ENCODE measurements at places on chromosomes 1 and 21. TPM values are rescaled to one million over a fixed set of nuclear protein-coding genes. Genes with fewer than 3 reads are reported as not detected.

DNA sequence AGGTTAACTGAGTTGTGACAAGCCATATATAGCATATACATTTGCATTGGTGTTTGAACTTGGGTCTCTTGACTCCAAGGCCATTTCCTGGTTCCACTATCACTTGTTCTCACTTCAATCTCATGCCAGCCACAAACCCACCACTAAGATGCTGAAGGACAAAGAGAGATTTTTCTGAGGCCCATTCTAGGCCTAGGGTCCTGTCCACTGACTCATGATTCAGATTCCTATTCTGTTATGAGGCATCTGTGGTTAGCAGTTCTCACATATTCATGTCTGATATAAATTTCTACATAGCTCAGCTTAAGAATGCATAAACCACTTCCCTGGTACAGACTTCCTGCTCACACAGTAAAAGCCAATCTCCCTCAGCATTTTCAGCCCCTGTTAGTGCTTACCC is 326.1 kb upstream of the BEND5 start:
- H3K27ac ChIP-seq = no peak overlapping the region
- H3K4me3 ChIP-seq = no peak overlapping the region
- no peaks in the 10 kb centered on the region for H3K36me3 ChIP-seq
- DNase-seq = no peak
- no peaks in the 10 kb centered on the region for H3K27me3 ChIP-seq

DNA sequence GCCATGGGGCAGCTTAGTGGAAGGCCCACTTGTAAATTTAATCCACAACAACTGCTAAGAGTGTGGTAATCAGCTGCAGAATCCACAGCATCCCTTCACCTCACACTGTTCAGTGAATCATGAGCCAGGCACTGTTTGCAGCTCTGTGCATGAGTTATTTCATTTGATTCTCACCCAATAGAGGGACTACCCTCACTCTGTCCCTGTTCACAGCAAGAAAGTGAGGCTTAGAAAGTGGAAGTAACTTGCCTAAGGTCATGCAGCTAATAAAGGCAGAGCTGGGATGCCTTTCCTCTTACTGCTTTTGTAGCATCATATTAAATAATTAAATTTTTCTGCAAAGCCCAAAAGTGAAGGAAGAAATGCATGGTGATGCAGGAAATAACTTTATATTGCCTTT is 346.5 kb upstream of the PLD5 start:
- DNase-seq = no peak
- H3K4me1 ChIP-seq = no peaks in the 10 kb centered on the region
- no peak overlapping the region for H3K27ac ChIP-seq
- no peaks in the 10 kb centered on the region for H3K27me3 ChIP-seq
- H3K4me3 ChIP-seq = no peak overlapping the region

DNA sequence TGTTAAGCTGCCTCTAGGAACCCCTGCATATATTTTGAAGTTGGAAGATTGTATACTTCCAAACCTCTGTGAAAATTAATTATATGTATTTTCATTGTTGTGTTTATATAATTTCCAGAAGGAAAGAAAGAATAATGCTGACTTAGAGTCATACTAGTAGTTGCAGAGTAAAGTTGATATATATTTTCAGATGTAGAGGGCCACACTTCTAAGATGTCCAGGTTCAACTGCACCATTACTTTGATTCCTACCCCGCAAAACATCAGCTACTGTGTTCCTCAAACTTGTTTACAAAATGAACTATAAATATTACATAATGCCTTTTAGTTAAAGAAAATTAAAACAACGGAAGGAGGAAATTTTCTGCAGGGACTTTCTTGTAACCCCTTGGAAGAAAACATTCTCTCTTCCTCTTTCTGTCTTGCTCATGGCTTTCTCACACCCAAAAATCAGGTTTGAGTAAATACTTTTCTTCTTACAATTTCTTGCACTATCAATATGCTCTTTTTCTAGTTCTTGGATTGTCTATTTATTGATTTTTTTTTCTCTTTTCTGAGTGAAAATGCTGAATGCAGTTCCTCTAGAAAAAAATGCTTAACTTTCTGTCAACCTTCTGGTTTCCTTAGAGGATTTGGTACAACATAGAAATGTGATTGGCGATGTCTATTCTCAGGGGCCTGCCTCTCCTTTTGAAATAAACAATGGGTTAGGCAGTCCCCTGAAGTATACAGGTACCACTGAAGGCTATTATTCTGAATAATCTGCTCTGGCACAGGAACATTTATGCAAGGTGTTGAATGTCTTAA is 867.8 kb downstream of the TTLL7 start:
- DNase-seq = no peak
- no peaks in the 10 kb centered on the region for H3K4me1 ChIP-seq
- no peaks in the 10 kb centered on the region for H3K27me3 ChIP-seq
- no peak overlapping the region for H3K4me3 ChIP-seq

The OR10K2 gene
- not detected for polyA plus RNA-seq

- no peak overlapping the region for H3K27ac ChIP-seq
- no peak for DNase-seq
These were observed 39.8 kb downstream of the ASTN1 start for GRCh38 chr1:177124577-177125278.

GRCh38 chr21:15300131-15300530 is 235.3 kb upstream of the NRIP1 start:
- no peak for DNase-seq
- no peaks in the 10 kb centered on the region for H3K36me3 ChIP-seq
- H3K27ac ChIP-seq = peak overlapping the region; percentile 26
- H3K27me3 ChIP-seq = no peaks in the 10 kb centered on the region

DNA sequence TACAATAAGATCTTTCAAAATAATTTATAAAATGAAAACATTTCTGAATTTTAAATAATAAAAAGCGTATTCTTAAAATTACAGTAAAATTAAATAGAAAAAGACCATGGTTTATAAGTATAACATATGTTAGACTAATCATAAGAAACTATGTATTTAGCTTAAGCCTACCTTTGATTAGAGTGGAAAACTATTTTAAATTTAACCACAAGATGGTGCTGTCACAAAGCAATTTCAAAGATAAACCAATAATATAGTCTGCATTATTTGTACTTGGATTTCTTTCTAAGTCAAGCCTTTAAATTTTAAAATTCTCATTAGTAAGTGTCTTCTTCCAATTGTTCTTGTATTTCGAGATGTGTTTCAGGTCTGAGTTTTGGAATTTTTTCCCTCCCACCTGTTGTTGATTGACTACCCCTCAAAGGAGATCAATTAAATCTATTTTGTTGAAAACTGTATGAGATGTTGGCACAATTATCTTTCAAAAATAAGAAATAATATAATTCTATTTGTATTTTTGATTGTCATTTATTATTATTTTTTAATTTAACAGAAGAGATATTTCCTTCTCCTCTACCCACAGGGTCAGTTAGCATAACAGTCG is 459.8 kb downstream of the KCNT2 start:
- H3K4me1 ChIP-seq = no peaks in the 10 kb centered on the region
- no peak for DNase-seq
- no peaks in the 10 kb centered on the region for H3K36me3 ChIP-seq
- no peaks in the 10 kb centered on the region for H3K27me3 ChIP-seq
- no peak overlapping the region for H3K4me3 ChIP-seq

GRCh38 chr1:42319871-42320484 is 15.1 kb downstream of the FOXJ3 start:
- DNase-seq = no peak
- no peaks in the 10 kb centered on the region for H3K4me1 ChIP-seq
- H3K27me3 ChIP-seq = no peaks in the 10 kb centered on the region
- H3K4me3 ChIP-seq = no peak overlapping the region
- H3K27ac ChIP-seq = peak overlapping the region; percentile 50

- no peaks in the 10 kb centered on the region for H3K4me1 ChIP-seq
- H3K27ac ChIP-seq = no peak overlapping the region
- no peaks in the 10 kb centered on the region for H3K36me3 ChIP-seq
- no peaks in the 10 kb centered on the region for H3K27me3 ChIP-seq
- no peak overlapping the region for H3K4me3 ChIP-seq
These were observed 83.4 kb upstream of the ADGRL4 start for GRCh38 chr1:79089946-79090345.

DNA sequence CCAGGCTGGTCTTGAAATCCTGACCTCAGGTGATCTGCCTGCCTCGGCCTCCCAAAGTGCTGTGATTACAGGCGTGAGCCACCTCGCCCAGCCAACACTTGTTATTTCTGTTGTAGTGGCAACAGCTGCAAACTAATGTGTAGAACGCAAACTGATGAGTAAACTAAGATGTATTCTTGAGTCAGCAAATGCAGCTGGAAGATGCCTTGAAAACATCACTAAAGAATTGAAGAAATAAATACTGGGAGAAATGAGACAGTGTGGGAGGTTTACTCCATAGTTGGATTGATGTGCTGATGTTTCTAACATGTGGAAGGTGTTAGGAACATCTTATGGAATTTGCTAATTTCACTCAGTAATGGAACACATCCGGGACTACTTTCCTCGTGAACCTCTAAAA is 61.3 kb upstream of the KCNE2 start:
- DNase-seq = no peak
- H3K27me3 ChIP-seq = no peaks in the 10 kb centered on the region
- peaks cover 16% of the 10 kb centered on the region for H3K4me1 ChIP-seq
- no peak overlapping the region for H3K27ac ChIP-seq
- H3K36me3 ChIP-seq = no peaks in the 10 kb centered on the region

DNA sequence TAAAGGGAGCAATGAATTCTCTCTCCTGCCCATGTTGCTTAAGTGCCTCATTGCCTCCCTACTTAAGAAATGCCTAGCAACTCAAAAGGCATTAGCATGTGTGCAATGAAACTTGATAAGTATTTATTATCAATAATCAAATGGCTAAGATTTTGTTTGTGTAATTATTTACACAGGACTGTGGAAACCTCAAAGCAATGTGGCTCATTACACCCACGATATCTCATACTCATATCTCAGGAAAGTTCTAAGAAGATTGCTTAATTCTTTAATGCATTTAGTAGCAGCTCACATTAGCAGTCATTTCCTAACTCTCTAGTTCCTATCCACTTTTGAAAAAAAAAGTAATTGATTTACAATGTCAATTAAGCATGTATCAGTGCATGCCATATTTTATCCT is 253.3 kb downstream of the DUSP10 start:
- H3K4me3 ChIP-seq = no peak overlapping the region
- H3K27ac ChIP-seq = no peak overlapping the region
- H3K36me3 ChIP-seq = no peaks in the 10 kb centered on the region
- no peaks in the 10 kb centered on the region for H3K27me3 ChIP-seq
- no peak for DNase-seq

The SPATA46 gene
- not detected for polyA plus RNA-seq

The C4BPA gene
- polyA plus RNA-seq = 6.4 TPM

DNA sequence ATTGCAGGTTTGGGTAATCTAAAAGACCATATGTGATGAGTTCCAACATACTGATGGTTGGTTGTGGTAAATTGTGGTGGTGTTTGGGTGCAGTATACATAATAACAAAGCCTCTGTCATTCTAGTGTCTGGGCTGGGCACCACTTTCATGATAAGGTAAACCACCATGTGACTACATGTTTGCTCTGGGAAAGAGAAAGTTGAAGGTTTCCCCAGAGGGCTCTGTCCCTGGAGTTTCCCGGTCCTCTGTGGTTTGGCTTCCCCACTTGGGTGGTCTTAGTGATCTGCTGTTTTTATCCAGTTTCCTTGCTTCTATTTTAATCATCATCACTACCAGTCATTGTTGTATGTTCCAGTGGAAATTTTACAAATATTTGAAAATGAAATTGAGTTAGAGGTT is 55.9 kb upstream of the TSPAN2 start:
- H3K27ac ChIP-seq = no peak overlapping the region
- no peak for DNase-seq
- H3K27me3 ChIP-seq = no peaks in the 10 kb centered on the region
- no peak overlapping the region for H3K4me3 ChIP-seq
- H3K4me1 ChIP-seq = no peaks in the 10 kb centered on the region

DNA sequence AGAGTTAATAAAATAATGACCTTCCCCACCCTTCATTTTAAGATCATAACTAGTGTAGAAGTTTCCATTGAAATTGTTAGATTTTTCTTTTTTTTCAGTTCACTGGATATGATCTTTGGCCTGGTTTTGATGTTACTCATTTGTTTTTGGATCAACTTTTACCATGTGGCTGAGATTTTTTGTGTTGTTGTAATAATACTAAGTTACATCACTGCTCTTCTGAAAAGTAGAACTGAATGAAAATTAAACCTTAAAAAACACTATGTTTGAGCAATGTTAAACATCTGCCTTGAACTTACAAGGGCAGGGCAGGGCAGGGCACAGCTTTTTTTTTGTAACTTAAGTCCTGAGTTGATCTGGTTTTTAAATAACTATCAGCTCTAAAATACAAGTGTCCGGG is 204.8 kb upstream of the ADAMTS5 start:
- no peaks in the 10 kb centered on the region for H3K36me3 ChIP-seq
- H3K4me3 ChIP-seq = no peak overlapping the region
- no peaks in the 10 kb centered on the region for H3K4me1 ChIP-seq
- no peaks in the 10 kb centered on the region for H3K27me3 ChIP-seq
- no peak overlapping the region for H3K27ac ChIP-seq
- no peak for DNase-seq

DNA sequence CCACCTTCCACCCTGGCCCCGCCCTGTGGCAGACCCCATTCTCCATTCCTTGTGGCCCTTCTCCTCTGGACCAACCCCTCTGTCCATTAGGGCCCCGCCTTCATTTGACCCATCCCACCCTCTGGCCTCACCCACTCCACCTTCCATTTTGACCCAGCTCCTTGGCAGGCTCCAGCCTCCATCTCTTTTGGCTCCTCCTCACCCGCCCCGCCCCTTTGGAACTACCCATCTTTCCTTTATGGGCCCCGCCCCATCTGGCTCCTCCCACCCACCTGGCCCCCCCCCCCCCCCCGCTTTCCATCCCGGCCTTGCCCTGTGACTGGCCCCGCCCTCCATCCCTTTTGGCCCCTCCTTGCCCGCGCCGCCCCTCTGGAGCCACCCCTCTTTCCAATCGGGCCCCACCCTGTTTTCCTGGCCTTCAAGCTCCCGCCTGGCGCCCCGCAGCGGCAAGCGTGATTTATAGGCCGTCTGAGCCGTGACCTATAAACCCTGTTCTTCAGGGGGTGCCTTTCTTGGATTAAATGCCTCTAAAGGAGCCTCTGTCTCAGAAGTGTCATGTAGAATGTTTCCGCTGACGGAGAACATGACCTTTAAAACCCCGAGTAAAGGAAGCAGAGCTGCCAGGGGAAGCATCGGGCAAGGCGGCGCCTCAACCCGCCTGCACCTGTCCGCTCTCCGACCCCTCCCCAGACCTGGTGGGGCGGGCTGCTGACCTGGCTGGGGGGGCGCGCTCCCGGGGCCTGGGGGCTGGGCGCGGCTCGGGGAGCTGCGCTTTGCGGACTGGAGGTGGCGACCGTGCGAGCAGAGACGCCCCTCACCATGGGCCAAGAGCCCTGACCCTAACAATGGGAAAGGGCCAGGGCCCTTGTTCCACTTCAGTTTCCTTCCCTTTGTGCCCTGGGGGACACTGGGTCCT is 178.0 kb downstream of the CAMTA1 start:
- peaks cover 11% of the 10 kb centered on the region for H3K27me3 ChIP-seq
- no peak overlapping the region for H3K27ac ChIP-seq
- no peaks in the 10 kb centered on the region for H3K36me3 ChIP-seq
